ENCODE measurements at places on chromosomes 2 and 18.

- DNase-seq = no peak
Measured at GRCh38 chr2:154692927-154693326, 5.6 kb upstream of the KCNJ3 start.

DNA sequence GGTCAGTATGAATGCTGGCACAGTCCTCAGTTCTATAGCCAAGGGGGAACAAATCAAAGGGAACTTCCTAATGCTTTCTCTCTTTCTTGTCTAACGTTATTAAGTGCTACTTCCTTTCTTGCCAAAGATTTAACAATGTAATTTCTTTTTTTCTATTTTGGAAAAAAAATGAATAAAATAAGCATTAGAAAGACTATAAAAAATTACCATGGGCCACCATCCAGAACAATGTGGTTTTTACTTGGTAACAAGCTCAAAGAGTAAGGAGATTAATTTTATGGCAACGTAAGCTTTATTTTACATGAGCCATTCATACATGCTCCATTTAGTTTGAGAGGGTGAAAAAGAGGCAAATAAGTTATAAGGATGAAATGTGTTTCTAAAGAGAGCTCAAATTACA is 40.1 kb downstream of the SERPINE2 start:
- no peak for DNase-seq

- no peak for DNase-seq
Measured at GRCh38 chr2:156003780-156004179, 328.7 kb downstream of the NR4A2 start.

GRCh38 chr2:238202326-238203093 is 985 bp downstream of the ILKAP start:
- DNase-seq = no peak

DNA sequence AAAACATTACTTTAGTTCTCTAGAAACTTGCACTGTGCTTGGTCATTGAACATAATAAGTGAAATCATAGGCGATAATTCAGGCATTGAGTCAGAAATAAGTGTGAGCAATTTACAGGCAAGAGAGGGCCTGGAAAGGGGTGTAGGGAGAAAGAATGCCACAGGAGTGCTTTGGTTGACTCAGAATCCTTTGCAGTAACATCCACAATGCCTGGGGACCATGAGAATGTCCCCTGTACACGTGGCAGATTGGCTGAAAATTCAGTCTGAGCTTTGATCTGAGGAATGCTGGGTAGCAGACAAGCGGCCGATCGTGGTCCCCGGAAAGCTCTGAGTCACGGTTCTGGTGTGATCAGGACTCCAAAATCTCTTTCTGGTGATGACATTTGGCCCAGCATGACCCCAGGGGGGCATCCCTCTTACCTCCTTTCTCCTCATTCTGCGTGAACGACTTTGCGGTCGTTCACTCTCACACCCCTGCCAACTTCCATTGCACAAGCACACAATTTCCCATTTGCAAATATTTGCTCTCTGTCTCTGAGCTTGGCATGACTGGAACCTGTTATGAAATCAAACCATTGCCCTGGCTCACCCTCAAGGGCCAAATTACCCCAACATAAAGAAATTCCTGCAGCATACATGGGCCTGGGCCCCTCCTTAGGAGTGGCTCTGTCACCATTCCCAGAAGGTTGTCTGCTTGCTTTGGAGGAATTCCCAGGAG is 305.0 kb upstream of the EPAS1 start:
- DNase-seq = no peak

GRCh38 chr2:195049372-195050031 is 607.5 kb upstream of the SLC39A10 start:
- no peak for DNase-seq

- DNase-seq = no peak
Measured at GRCh38 chr2:223182356-223182755, 130.4 kb downstream of the KCNE4 start.

GRCh38 chr2:129864719-129865118 is 114.7 kb upstream of the RAB6C start:
- DNase-seq = no peak

GRCh38 chr2:241070361-241070760 is 31.7 kb downstream of the MTERF4 start:
- DNase-seq = no peak

DNA sequence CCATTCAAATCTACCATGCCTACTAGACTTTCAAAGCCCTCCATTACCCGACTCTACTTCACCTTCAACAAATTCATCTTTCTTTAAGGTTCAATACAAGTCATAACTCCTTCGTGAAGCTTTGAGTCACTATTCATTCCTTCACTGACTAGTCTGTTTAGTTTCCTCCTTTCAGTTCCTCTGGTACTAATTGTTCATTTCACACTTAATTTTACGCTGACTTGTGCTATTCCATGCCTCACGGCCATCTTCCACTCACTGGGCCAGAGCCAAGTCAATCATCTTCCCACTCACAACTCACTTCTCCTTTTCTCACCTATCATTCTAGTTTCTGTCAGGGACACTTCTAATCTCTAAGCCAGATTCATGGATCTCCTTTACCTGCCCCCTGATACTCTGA is 136.2 kb downstream of the MTX2 start:
- DNase-seq = no peak

- no peak for DNase-seq
Measured at GRCh38 chr2:1143129-1143528, 192.5 kb downstream of the SNTG2 start.

GRCh38 chr2:27485496-27485895 is 4.0 kb downstream of the IFT172 start:
- no peak for DNase-seq

DNA sequence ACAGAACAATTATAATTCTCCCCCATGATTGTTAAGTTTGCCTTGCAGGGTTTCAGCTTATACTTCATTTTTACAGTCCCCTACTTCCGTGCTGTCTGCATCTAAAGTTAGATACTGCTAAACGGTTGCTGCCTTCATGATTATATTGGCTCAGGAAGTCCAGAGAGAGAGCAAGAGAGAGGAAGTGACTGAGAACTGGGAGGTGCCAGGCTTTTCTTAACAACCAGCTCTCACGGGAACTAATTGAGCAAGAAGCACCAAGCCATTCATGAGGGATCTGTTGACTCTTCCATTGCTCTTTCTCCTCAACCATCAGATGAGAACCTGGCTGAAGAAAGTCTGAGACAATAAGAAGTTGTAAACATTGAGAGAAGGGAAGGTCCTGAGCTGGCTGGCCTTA is 125.5 kb upstream of the SIX2 start:
- no peak for DNase-seq

DNA sequence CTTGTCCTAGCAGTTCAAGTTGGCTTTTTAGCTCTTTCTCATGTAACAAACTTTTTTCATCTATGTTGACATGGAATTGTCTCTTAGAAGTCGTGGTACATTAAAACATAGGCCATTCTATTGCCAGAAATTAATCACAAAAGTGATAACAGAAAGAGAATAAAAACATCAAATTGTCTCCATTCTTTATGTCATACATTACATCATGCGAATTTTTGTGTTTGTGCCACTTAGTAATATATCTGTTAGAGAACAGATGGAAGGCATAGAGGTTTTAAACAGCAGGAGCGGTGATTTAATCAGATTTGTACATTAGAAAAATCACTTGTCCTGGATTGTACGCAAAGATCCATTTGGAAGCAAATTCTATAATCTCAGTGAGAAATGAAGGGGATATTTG is 136.5 kb upstream of the CDH20 start:
- DNase-seq = no peak

- DNase-seq = no peak
Measured at GRCh38 chr2:44618251-44619023, 256.7 kb downstream of the CAMKMT start.

DNA sequence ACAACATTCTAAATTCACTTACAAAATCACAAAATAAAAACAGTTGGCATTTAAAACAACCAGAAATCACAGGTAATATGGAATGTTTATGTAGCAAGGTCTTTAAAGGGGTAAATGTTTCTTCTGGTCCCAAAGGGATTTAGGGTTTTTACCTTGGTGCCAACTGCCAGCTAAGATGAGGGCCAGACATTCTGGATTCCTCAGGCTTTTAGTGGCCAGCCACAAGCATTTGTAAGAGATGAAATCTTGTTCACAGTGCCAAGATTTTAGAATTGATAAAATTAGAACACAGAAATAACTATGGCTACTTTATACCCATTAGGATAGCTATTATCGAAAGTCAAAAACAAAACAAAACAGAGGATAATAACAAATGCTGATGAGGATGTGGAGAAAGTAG is 60.4 kb upstream of the CDKL4 start:
- DNase-seq = no peak

- DNase-seq = no peak
Measured at GRCh38 chr2:207167099-207167923, 1.6 kb upstream of the KLF7 start.

GRCh38 chr2:35920061-35920460 is 435.5 kb upstream of the CRIM1 start:
- DNase-seq = no peak

- DNase-seq = no peak
Measured at GRCh38 chr18:3027370-3027891, 14.5 kb upstream of the LPIN2 start.

- DNase-seq = no peak
Measured at GRCh38 chr2:181165199-181165868, 184.9 kb downstream of the UBE2E3 start.

DNA sequence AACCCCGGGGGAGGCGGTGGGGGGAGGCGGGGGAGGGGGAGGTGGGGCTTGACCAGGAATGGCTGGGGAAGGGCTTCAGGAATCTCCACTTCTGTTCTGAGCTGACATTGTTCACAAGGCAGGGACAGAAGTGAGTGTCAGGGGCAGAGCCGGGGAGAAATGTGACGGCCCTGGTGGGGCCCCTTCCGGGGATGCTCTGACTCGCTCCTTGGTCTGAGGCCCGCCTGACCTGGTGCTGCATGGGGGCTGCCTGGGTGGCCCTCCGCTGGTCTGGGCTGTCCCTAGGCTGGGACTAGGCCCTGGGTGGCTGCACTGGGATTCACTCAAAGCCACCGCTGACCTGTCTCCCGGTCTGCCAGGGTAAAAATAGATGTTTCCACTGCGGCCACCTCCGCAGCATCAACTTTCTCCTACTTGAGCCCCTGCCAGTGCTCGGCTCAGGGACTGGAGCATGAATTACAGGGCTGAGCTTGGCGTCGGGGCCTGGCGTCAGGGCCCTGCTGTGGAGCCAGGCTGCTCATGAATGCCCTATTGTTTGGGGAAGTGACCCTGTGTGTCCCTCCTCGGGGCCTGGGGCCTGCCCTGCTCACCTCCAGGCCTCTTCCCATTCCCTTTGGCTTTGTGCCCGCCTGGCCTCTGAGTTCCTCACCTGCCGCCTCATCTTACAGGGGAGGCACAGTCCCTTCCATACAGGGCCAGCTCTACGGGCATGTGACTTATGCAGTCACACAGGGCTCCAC is 247.5 kb downstream of the DYSF start:
- no peak for DNase-seq

- no peak for DNase-seq
Measured at GRCh38 chr2:37612382-37612781, 59.1 kb downstream of the CDC42EP3 start.

DNA sequence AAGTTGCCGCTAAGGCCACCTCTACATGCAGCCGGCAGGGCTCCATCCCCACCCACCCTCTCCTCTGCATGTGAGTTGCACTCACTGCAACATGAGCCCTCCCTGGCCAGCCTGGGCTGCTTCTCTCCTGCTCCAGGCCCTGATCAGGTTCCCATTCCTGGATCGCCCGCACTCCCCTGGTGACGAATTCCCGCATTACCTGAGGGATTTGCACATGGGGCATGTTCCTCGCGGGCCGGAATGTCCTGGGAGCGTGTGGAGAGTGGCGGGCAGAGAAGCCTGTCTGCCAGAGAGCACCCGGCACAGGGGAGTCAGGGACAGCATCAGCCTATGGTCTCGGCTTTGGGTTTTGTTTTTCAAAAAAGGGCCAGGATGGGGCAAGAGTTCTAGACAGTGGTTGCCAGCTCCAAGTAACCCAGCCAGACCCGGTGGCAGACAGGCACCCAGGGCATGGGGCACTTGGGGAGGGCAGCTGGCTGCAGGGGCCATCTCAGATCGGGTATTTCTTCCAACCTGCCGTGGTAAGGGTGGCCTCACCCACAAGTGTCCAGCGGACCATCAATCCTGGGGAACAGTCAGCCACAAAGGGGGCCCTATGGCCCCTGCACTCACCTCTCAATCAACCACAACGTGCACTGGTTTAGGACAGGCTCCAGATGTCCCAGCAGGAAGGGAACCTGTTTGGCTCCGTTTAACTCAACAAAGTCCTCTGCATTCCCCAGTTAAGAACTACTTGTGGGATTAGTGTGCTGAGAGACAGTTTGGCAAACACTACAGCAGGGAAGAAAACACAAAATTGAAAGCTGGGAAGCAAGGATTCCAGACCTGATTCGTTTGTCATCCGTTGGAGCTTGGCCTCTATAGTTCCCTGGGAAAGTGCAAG is 187.7 kb downstream of the SMAD7 start:
- no peak for DNase-seq

GRCh38 chr2:4356109-4356508 is 652.7 kb downstream of the DCDC2C start:
- DNase-seq = no peak

GRCh38 chr2:10083692-10084211 is 3.5 kb upstream of the CYS1 start:
- no peak for DNase-seq

GRCh38 chr2:135052042-135052876 is at the start of gene RAB3GAP1:
Gene RAB3GAP1, plus strand, starts transcription at chr2:135052292. Its CDS starts 16 bp downstream, at chr2:135052308.
- DNase-seq = peak; percentile 76

DNA sequence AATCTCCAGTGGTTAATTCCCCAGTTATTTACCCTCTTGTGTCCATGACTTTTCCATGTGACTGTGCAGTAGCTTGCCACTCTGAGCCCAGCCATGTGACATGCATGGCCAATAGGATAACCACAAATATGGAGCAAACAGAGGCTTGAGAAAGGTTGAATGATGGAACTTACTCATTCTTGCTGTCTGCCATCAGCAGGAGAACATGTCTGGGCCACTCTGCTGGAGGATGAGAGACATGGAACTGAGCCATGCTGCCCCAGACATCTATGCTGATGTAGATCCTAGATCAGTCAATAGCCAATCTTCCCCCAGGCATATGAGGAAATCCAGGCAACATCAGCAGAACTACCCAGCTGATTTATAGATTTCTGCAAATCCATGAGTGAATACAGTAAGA is 992.3 kb upstream of the FANCL start:
- no peak for DNase-seq

GRCh38 chr2:144715992-144716391 is 196.1 kb upstream of the ZEB2 start:
- no peak for DNase-seq

DNA sequence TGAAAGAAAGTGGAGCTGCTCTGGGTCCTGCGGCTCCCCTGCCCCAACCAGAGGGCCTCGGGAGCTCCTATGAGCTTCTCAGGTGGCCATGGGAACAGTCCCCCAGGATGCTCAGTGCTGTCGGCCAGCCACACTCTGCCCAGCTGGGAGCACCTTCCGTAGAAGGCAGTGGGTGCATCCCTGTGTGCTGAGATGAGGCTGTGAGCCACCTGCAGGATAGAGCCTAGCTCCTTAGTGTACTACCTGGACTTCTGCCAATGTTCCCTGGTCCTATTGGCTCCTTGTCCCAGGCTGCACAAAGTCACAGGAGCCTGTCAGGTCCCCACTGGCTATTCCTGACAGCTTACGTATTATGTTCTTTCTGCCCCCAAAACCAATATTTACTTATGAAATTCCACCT is 16.1 kb downstream of the PRELID3A start:
- no peak for DNase-seq

GRCh38 chr18:76572518-76573247 is 77.6 kb upstream of the ZNF516 start:
- DNase-seq = no peak

GRCh38 chr2:23321751-23322150 is 63.2 kb upstream of the KLHL29 start:
- DNase-seq = no peak

- DNase-seq = no peak
Measured at GRCh38 chr2:213167271-213167930, 16.0 kb upstream of the IKZF2 start.

Data from stimulated activated CD8-positive, alpha-beta memory T cell treated with anti-CD3 and anti-CD28 coated beads, Interleukin-7, amount 100 ng/mL, for 1 hour (primary cell).